ENCODE measurements at places on chromosomes 12 and 14. TPM values are rescaled to one million over a fixed set of nuclear protein-coding genes. Genes with fewer than 3 reads are reported as not detected.

Gene ATL1
- 10.7 TPM for total RNA-seq

Gene KERA
- not detected for total RNA-seq

Gene NR4A1
- 0.82 TPM for total RNA-seq

Gene SERPINA10
- total RNA-seq = not detected

Gene G2E3
- total RNA-seq = 43.9 TPM

Gene KRT71
- not detected for total RNA-seq

Gene RNASE7
- not detected for total RNA-seq

Gene TEX22
- 1.5 TPM for total RNA-seq

Gene INHBC
- not detected for total RNA-seq

Gene OTX2
- total RNA-seq = not detected

Gene MAP1LC3B2
- not detected for total RNA-seq

Gene PRIMA1
- total RNA-seq = 0.08 TPM

Gene KIF5A
- 0.72 TPM for total RNA-seq

Gene XPOT
- 131 TPM for total RNA-seq

Gene ARMH4
- total RNA-seq = 4.2 TPM

Gene ADCY6
- total RNA-seq = 31.5 TPM

Gene ZNF891
- total RNA-seq = 1.8 TPM

Gene KCTD10
- 91.7 TPM for total RNA-seq

Gene CLBA1
- 2.8 TPM for total RNA-seq

Gene TAS2R13
- 7.4 TPM for total RNA-seq

Gene CLEC14A
- total RNA-seq = 0.63 TPM

Gene STRAP
- 93.9 TPM for total RNA-seq

Gene OASL
- not detected for total RNA-seq

Gene GNPNAT1
- total RNA-seq = 26.6 TPM

Gene MSRB3
- total RNA-seq = 55.1 TPM

Gene CCDC198
- total RNA-seq = not detected

Gene MORN3
- 0.63 TPM for total RNA-seq

Gene KRT78
- total RNA-seq = not detected

Gene PROX2
- total RNA-seq = not detected

Gene NRL
- total RNA-seq = 4.1 TPM

Gene ACSS3
- 24.5 TPM for total RNA-seq

Gene RNASE1
- total RNA-seq = 1.7 TPM

Gene RIMBP2
- 0.74 TPM for total RNA-seq

Gene PPFIA2
- 0.74 TPM for total RNA-seq

Gene GOLGA5
- total RNA-seq = 35.4 TPM

Gene RGS6
- total RNA-seq = not detected

Gene ETFBKMT
- 6.2 TPM for total RNA-seq

Gene CABP1
- 0.54 TPM for total RNA-seq

Gene ARHGAP9
- total RNA-seq = 0.18 TPM

Gene FAM181A
- not detected for total RNA-seq

Gene ABHD4
- 48.6 TPM for total RNA-seq

Gene C12orf57
- total RNA-seq = 156 TPM

Gene IRF9
- total RNA-seq = 63.1 TPM

Gene GPR65
- total RNA-seq = not detected

Gene GOLGA3
- 104 TPM for total RNA-seq
